NCI-H510A (cell line): ENCODE measurements at places on chromosomes 6 and 20.

DNA sequence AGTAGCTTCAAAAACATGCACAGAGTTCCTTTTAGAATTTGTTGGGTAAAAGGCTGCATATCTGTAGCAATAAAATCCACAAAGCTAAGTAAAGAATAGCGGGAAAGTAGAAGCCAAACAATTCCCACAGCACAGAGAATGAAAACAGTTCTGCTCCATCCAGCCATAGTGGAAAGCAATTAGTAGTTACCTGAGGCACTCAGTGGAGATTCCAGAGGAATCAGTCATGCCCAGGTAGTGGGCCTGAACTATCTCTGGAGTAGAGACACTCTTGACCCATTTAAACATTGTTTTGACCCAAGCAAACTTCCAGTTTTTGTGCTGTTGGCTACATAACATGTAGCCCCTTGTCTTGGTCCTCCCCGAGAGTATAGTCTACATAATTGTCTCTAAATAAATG, 559.5 kb upstream of the PTCHD4 start:
- no peak for DNase-seq

- peak; percentile 21 for DNase-seq
Measured at GRCh38 chr6:105179244-105180065, at the start of gene POPDC3. POPDC3 (minus strand) TSS chr6:105180014; CDS start chr6:105161909, 18,105 bp downstream.

- no peak for DNase-seq
Measured at GRCh38 chr6:15472621-15473020, 190.2 kb downstream of the DTNBP1 start.

GRCh38 chr6:165245287-165245686, 64.1 kb downstream of the C6orf118 start:
- DNase-seq = no peak

- no peak for DNase-seq
Measured at GRCh38 chr6:55557146-55557545, 21.8 kb downstream of the HMGCLL1 start.

GRCh38 chr6:42013134-42013516, 37.2 kb upstream of the TAF8 start:
- DNase-seq = no peak

DNA sequence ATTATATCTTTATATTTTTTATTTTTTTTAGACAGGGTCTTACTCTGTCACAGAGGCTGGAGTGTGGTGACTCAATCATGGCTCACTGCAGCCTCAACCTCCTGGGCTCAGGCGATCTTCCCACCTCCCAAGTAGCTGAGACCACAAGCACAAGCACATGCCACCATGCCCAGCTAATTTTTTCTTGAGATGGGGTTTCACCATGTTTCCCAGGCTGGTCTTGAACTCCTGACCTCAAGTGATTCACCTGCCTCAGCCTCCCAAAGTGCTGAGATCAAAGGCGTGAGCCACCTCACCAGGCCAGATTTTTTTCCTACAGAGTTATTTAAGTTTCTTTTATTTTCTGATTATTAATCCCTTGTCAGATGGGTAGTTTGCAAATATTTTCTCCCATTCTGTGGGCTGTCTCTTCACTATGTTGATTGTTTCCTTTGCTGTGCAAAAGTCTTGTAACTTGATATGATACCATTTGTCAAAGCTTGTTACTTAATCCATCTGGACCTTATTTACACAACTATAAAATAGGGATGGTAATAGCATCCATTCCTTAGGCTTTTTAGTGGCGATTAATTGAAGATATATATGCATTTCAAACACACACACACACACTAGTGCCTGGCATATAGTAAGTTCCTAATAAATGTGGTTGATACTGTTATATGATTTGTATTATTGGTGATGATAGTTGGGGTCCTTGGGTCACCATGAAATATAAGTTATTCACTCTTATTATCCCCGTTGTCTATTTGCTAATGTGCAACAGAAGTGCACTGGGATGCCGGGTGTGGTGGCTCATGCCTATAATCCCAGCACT, 187.1 kb downstream of the BCAS1 start:
- no peak for DNase-seq

GRCh38 chr20:49987868-49988690, 5.3 kb downstream of the SNAI1 start:
- DNase-seq = no peak

- no peak for DNase-seq
Measured at GRCh38 chr20:20759132-20759531, 46.7 kb upstream of the RALGAPA2 start.

DNA sequence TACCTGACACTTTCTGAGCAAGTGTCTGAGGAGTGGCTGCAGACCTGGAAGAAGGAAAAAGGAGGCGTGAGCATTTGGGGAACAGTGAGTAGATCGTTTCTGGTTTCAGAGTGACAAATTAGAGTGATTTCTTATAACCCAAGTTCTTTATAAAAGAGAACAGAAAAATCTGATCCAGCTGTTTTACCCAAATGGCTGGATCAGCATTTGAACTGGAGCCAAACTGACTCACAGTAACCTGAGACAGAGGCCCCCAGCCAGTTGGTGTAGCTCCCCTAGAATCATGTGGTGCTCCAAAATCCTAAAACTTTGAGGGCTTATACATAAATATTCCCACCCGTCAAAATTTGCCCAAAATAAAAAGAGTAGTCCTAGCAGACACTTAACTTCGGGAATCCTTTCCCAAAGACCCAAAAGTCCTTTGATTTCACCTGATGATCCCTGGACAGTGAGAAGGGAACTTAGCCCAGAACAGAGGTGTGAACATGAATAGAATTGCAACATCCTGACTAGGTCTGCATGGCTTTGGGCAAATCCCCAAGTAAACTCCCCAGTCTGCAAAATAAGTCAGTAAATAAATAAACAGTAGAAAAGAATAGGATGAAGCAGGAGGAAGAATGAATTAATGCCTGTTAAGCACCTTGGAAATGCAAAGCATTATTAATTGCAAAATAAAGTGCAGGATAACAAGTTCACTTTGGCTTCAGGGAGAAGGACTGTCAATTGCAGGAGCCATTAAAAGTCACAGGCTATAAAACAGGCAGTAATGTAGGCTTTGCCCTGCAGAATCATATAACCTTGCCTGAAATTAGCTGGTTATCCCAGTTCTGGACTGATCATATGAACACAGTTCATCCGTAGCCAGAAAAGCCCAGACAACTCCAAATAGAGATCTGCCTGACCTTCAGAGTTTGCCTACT, 262.0 kb upstream of the JARID2 start:
- DNase-seq = no peak

DNA sequence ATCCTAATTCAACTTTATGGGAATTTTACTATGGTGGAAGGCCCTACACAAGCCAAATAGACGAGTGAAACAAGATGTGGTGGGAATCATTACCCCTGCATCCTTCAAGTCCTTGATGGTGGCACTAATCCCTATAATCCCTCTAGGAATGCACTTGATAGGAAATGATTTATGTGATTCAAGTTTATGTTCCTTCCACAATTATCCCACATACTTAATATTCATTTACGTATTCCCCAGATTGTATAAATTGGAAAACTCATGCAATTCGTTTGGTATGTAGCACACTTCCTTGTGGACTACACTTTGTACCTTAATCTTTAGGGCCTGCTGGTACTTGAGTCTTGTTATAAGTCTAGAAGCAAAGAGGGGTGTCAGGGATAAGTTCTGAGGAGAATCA, 40.8 kb downstream of the PKIB start:
- no peak for DNase-seq

DNA sequence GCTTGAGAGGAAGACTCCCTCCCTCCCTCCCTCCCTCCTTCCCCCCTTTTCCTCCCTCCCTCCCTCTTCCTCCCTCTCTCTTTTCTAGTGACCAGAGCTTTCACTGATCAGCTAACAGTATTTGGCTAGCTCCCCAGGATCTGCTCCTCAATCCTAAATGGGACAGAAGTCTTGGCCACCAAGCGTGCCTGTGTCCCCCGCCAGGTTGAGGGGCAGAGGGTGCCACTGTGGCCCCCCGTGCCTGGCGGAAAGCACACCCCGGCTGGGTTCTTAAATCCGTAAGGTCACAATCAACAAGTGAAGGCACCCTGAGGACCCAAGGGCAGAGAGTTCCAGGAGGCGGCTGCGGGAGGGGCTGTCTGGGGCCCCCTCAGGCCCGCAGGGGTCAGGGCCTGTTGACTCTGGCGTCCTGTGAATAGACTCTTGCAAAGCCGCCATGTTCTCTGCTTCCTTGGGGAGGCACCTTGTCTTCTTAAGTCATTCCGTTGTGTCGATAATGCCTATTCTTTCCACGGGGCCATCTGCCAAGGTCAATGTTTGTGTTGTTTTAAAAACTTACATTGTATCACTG, 38.9 kb upstream of the STX16 start:
- DNase-seq = no peak

- no peak for DNase-seq
Measured at GRCh38 chr20:20199361-20200160, 147.2 kb downstream of the CFAP61 start.

DNA sequence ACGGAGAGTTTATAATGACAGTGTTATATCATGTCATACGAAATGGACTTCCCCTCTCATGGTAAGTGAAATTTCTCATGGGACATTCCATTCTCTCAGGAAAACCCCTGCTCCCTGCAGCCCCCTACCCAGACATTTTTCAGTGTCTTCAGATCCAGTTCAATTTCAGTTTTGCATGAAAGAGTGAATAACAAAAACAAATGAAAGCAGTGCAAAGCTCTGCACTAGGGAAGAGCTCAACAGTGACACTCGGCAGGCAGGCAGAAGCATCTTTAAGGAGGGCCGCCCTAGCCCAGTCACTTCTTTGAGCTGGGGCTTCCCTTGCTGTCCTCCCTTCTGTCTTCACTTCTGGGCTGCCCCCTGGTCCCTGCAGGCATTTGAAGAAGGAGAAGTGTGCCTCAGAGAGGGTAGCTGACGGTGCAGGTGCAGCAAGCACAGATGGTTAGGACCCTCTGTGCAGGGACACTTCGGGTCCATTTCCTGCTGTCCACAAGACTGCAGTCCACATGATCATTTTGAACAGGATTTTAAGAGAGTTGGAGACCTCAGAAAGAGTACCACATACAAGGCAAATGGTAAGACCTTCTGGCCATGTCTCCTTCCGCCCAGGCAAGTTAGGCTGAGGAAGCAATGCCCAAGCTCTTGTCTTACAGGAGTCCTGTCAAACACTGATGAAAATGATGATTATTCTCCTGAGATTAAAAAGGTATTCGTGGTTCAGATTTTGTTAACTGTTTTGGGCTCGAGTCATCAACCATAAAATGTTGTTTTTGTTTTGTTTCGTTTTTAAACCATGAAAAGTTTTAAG, 5.4 kb upstream of the DUSP22 start:
- DNase-seq = no peak

GRCh38 chr6:70601014-70601413, 34.3 kb downstream of the SDHAF4 start:
- DNase-seq = no peak

GRCh38 chr20:20562507-20562906, 149.9 kb downstream of the RALGAPA2 start:
- DNase-seq = no peak

DNA sequence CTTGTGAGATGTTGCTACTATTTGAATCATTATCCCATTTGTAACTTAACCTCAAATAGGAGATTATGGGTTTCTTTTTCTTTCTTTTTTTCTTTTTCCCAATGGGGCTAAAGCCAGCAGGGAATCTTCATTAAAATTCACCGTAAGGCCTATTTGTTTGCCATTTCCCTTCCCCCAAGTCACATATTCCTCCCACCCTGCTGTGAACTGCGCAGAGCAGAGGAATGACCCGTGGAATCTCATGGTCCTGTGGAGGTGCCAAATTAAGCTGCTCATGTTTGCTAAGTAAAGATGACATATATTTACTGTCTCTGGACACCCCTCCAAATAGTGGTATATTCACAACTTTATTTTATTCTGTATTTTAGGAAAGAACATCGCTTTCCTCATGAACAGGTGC, 699.3 kb downstream of the RNF144B start:
- DNase-seq = no peak

GRCh38 chr20:46012921-46013320, 4.2 kb downstream of the MMP9 start:
- no peak for DNase-seq

- no peak for DNase-seq
Measured at GRCh38 chr6:69578361-69578890, 218.4 kb downstream of the LMBRD1 start.

DNA sequence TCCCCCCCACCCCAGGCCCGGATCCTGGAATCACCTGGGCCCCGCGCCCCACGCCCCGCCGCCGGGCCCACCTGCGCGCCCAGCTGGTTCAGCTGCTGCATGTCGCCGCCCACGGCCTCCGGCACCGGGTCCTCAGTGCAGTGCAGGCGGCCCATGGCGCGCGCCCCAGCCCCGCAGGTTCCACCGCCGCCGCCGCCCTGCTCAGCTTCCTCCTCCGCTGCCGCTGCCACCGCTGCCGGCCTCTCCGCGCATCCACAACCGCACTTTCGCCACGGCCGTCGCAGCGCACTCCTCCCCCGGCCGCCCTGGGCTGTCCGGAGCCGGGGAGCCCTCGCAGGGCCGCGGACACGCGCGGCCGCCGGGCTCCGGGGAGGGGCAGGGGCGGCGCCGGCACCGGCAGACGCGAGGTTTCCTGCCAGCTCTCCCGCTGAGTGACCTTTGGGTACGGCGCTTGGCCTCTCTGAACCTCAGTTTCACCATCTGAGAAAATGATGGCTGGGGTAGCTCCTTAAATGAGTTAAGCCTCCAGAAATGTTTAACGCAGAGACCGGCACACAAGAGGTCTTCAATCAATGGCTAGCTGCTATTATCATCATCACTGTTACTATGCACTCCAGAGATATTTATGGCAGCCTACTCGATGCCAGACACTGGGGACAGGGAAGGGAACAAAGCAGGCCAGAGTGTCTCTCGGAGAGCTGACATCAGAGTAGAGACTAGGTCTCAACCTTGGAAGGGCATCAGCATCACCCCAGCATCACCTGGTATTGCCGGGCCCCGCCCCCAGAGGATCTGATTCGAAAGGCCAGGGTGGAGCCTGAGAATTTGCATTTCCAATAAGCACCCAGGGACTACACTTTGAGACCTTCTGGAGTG, at the start of gene COMMD7:
Gene COMMD7 (minus strand): TSS at position 231 of the 876 bp plus-strand sequence. CDS start 76 bp downstream, at position 155.
- peak; percentile 81 for DNase-seq

GRCh38 chr20:9884666-9885065, 45.8 kb upstream of the PAK5 start:
- DNase-seq = no peak

- no peak for DNase-seq
Measured at GRCh38 chr6:56902641-56903464, 52.1 kb upstream of the BEND6 start.

GRCh38 chr20:25242231-25242630, 5.7 kb upstream of the PYGB start:
- no peak for DNase-seq

DNA sequence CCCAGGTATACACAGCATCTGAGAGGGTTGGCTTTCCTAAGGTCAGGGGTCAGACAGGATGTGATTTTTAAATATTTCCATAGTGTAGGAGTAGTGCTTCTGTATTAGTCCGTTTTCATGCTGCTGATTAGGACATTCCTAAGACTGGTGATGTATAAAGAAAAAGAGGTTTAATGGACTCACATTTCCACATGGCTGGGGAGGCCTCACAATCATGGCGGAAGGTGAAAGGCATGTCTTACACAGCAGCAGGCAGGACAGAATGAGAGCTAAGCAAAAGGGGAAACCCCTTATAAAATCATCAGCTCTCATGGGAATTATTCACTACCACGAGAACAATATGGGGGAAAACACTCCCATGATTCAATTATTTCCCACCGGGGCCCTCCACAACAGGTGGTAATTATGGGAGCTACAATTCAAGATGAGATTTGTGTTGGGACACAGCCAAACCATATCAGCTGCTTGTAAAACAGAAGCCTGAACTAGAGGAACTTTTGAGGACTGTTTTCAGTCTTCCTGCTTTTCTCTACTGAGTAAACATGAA, 91.0 kb upstream of the MEI4 start:
- DNase-seq = no peak

- no peak for DNase-seq
Measured at GRCh38 chr20:19875376-19876221, 117.5 kb downstream of the RIN2 start.

GRCh38 chr6:117687021-117687648, 11.9 kb downstream of the NUS1 start:
- no peak for DNase-seq
